T-helper 1 cell (primary cell): ENCODE measurements at places on chromosomes 4 and X.
A peak's percentile ranks its signal among the peaks of the same experiment; 100 is the strongest.

GRCh38 chr4:74997948-74998729 lies 65.2 kb downstream of the PARM1 start:
- DNase-seq = no peak

- DNase-seq = no peak
Observed at GRCh38 chr4:75289914-75290582, 224.2 kb downstream of the RCHY1 start.

DNA sequence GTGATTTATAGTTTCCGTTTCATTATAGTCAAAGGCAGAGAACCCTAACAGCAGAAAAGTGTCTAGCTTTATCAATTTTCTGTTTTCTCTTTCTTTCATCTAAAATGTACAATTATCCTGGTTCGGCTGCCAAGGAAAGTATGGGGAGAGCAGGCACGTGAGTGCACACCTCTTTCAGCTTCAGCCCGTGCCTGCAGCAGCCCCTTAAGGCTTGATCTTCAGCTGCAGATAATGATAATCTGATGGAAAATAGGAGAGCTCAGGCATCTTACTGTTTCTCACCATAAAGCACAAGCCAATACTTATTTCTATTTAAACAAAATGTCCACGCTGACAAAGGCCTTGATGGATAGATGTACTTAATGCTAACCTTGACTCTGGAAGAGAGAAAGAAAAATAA lies 334.4 kb downstream of the UNC5C start:
- no peak for DNase-seq

- DNase-seq = no peak
Observed at GRCh38 chrX:50874876-50875275, 35.7 kb upstream of the BMP15 start.

GRCh38 chrX:8067754-8068462 lies 103.2 kb downstream of the VCX2 start:
- no peak for DNase-seq

DNA sequence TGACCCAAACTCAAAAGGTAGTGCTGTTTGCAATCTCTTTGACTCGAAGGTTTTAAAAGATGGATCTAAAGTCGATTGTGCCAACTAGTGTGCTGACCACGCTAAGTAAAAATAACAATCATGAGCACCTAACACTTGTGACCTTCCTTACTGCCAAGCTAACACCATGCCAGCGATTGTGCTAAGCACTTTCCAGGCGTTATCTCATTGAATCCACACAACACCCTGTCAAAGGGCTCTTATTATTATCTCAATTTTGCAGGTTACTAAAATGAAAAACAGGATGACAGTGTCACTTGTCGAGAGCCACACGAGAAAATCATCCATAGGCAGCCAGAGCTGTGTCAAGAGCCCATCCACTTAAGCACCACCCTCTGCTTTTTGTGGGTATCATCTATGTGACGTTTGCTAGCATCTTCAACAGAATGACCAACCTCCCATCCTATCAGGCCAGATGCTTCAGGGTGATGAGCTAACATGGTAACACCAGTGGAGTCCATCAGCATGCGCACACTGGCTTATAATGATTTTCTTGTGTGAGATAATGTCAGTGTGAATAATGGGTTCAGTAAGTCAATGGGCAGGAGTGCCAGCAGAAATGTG lies 893 bp upstream of the GAB3 start:
- no peak for DNase-seq

DNA sequence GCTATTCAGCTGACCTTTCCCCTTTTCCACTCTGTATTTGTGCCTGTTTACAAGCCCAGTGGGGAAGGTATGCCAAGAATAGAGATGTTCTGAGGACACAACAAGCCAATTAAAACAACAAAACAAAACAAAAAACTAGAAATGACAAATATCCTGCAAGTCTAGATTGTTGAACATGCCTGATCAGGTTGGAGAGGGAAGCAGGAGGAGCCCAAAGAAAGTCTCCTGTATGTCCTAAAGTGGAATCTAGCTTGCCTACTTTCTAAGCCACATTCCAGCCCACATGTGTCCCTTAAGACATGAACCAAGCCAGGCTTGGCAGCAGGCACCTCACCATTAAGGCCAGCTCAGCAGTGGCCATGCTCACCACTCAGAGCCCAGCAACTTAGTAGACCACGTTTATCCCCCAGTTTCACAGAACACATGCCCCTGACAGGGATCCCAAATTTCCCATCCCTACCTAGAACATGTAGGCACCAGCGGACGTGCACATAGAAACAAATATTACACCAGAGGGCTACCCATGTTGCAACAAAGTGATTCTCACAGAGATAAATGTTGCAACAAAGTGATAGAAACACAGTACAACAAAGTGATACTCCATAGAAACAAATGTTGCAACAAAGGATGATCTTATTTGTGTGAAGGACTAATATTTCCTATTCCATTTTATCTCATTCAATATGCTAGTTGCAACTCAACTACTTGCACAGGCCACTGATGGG lies 48.3 kb downstream of the CD99L2 start:
- no peak for DNase-seq

DNA sequence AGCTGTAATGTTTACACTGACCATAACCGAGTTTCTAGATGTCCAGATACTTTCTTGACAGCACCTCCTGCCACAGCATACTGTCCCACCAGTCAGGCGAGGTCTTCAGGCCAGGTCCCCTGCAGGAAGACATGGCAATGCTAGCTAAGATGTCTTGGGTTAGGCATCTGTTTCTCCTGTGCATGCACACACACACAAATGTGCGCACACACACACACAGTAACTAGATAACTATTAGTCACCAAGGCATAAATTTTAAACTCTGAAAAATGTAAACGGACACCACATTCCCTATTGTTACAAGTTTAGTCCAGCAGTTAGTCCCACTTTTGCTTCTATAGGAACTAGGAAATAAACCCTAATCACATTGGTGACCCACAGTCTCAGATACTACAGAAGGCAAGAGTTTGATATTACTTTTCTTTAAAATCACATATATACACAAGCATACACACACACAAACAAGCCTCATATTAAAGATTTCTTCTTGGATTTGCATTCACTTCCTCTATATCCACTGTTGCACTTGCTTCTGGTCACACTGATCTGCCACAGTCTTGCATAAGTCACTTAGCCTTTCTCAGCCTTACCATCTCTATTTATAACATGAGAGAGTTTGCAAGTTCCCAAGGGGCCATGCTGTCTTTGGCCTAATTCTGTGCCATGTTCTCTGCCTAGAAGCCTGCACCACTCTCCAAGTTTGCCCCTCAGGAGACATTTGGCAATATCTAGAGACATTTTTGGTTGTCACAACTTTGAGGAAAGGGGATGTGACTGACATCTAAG lies 32.2 kb downstream of the IL21 start:
- DNase-seq = no peak

- DNase-seq = peak; percentile 2
Observed at GRCh38 chrX:102154900-102155805, 624 bp downstream of the BEX5 start.

DNA sequence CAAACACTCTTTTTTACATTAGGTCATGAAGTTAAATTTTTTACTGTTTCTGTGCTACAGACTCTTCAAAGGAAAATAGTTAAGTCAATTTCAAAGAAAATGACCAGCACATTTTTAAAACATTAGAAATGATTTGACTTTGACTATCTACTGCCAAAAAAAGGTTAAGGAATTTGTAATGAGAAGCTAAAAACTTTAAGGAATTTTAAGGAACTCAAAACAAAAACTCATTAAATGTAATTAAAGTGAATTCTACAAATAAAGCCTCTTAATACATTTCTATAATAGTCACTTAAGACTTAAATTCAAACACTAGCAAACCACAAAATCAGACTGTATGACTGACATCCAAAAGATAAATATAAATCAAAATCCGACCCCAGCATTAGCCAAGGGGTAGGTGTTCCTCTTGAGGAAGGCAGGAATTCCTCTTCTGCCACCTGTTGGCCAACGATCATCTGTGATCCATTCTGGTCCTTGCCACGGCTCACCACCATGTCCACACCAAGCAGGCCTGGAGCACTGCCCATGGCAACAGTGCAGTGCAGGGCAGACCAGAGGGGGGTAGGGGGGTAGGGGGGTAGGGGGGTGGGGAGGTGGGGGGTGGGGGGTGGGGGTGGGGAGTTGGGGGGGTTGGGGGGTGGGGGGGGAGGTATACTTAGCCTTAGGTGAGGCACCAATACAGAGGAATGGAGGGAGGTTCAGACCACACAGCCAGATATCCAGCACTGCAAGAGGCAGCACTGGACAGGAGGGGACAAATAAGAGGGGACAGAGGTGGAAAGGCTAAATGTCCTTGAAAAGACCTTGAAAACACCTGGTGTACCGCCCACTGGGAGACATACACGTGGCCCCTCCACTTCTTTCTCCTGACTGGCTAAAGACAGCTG lies 287.4 kb downstream of the CHIC1 start:
- DNase-seq = no peak

GRCh38 chrX:110425222-110426154 lies 66.8 kb downstream of the RTL9 start:
- DNase-seq = no peak

DNA sequence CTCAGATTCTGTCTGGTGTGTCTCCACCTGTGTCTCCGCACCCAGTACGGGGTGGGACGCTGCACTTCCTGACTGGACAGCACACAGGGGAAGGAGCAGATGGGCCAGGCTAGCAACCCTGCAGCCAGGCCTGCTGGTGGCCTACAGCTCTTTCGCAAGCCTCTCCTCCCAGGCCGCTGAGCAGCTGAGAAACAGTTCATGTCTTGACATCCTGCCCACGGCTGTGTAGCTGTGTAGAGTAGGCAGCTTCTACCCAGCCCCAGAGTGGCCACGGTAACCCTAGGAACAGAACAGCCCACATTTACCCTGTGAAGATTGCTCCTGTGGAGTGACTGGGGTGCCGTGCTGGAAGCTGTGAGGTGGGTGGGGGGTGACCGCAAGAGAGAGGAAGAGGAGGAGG lies 38.9 kb downstream of the CCNQ start:
- DNase-seq = no peak

GRCh38 chr4:93334003-93334402 lies 494.6 kb upstream of the ATOH1 start:
- no peak for DNase-seq

DNA sequence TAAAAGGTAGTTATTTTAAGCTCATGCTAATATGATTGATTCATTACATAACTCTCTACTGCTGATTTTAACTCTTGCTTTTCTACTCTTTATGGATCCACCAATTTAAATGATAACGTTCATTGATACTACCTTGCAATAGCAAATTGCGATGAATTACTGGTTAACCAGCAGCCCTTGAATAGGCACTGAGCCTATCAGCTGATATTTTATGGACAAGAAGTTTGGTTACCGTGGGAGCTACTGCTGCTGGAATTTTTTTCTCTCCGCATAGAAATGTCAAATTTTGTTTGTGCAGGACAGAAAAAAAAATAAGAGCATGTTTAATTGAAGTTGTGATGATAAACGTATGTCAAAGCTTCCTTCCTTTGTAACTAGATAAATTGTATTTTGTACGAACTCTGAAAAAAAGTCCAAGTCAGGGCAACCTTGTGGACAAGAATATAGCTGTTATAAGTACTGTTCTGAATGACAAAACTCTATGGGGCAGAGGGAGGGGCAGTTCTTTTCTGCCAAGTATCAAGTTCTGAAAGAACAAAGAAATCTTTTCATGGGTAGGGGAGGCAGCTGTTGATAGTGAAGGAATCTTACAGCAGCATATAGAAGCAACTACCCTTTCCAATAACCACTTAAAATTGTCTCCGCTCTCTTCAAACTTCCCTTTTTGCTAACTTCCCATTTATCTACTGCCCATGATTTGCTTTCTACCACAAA lies 434.9 kb upstream of the PABPC4L start:
- DNase-seq = no peak

DNA sequence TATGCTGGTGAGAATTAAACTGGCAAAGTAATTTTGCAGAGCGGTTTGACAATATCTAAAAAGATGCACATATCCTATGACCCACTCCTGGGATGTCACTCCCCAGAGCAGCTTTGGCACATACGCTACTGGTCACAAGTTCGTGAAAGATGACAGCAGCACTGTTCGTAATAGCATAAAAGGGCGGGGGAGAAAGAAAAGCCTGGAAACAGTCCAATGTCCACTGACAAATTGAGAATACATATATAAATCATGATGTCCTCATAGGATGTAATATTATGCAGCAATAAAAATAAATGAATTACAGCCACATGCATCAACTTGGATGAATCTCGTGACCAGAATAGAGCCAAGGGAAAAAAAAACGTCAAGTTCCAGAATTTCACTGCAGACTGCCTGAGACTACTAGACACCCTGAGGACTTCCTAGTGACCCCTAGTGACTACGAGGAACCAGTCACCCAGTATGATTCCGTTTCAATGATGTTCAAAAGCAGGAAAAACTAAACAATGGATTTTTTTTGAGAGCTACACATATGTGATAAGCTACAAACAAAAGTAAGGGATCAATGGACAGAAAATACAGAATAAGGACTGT lies 1.8 kb downstream of the PCSK1N start:
- no peak for DNase-seq

DNA sequence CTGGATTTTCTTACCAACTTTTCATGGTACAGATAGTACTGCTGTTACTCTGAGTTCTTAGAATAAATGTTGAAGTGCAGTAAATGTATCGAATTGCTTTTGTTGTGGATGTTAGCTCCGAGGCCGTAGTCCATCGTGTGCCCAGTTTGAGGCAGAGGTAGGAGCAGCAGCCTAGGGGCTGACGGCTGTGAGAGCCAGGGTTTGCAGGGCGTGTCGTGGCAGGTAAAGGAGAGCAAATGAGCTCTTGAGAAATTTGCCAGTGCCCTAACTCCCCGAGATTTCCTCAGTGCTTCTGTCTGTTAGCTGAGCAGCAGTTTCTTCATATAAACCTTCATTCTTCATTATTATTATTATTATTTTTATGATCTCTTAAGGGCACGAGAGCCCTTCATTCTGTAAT lies 21.6 kb downstream of the PRIMPOL start:
- no peak for DNase-seq

DNA sequence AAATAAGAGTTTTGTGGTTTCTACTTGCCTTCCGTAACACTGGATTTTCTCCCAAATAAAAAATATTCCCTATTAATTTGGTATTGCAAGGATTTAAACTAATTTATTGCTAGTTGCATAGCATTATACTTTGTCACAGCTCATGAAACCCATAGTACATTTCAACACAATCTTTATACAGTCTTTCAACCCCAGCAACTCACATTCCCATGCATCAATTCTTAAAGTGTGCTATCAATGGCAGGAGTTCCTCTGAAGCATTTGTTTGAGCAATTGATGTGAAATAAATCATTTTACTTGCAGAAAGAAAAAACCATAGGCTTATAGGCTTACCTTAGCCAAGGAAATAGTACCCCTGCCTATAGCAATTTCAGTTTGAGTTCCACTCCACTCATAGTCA lies 251.9 kb downstream of the PAPSS1 start:
- DNase-seq = no peak

GRCh38 chr4:145482209-145483037 lies 770 bp downstream of the SMAD1 start:
- DNase-seq = peak; percentile 2
